Activated CD8-positive, alpha-beta memory T cell treated with anti-CD3 and anti-CD28 coated beads for 1 hour (primary cell): ENCODE measurements at places on chromosomes 6 and 20.

DNA sequence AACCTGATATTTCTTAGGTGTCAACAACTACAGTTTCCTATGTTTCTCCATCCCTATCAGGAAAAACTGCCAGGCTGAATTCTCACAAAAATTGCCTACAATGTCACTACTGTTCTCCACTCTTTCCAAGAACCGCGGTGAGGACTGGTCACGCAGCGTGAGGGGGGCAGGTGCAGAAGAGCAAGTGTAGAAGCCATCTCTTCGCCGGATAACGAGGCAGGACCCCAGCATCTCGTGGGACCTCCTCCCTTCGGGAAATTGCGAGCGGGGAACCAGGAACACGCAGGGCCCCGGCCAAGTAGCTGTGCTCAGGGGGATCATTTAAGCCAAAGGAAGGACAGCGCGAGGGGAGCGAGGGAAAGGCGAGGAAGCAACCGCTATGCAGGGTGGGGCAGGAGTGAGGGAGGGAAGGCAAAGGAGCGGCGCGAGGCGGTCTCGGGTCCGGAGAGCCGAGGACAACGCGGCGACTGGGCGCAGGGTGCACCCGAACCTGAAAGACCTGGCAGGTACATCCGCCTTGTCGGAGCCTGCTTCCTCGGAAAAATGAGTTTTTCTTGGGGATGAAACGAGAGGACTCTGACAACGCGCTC, 559 bp downstream of the APMAP start:
- DNase-seq, result no peak

DNA sequence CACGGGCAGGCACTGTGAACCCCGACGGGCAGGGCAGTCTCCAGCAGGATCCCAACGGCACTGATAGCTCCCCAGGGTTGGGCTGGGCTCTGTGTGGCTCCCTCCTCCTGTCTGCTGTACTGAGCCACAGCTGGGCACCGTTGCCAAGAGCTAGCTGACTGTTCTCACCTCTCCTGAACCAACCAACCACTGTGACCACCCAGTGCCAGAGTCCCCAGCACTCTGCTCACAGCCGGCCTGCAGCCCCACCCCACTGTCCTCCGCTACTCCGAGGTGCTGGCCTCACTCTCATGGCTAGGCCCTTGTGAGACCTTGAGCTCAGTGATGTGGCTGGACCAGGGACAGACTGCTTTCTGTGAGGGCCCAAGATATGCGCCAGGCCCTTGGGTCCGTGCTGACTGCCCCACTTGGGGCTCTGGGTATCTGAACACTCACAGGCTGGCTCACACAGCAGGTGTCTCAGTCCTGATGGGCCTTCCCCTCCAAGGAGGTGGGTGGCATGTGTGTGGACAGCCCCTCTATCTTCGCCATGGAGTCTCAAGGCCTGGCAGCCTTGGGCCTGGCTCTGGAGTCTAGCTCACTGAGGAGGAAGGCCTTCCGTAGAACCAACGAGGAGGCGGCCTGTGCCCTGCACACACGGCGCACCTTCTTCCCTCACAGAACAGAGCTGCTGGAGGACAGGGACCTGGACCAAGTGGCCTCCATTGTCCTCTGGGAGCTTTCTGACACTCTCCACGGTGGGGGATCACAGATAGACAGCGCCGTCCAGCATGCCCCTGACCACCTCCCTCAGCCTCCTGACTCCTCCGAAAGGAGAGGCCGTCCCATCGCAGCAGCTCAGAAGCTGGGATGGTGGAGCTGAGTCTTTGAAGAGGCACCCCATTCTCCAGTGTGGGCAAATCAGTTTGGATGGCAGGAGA, 53.5 kb downstream of the TCP11 start:
- DNase-seq, result no peak

DNA sequence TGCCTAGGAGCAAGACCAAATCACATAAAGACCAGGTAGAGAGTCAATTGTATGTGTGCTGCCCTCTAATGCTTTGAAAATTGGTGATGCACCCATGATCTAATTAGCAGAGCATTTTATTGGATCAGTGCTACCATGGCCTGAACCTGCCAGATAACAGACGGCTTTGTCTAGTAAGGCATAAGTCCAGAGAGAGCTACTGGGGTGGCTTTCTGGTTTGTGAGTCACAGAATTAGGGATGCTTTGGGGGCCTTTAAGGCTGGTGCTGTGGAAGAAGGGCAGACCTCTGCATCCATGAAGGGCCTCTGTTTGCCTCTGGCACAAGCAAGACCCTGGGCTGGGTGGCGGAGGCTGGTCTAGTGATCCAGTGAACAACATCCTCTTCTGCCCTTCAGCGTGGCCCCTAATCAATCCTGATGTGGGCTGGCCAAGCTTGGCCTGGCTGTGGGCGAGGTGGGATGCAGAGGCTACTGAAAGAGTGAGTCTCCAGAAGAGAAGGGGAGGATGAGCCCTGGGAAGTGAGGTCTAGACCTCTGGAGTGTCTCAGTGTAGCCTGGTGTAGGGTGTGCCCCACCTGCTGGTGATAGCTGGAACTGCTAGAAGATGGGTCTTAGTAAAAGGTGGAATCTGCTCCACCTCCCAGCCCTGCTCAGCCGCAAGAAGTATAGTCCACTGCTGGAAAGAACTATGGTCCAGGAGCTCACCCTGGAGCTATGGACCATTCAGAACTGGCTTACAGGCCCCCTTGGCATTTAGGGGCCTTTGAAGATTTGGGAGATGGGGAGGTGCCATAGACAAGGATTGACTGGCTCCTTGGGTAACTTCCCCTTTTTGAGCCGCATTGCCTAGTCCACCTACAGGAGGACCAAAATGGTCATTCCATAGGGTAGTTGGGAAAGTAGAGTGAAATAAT, 36.7 kb upstream of the AAR2 start:
- peak; percentile 28 for DNase-seq

DNA sequence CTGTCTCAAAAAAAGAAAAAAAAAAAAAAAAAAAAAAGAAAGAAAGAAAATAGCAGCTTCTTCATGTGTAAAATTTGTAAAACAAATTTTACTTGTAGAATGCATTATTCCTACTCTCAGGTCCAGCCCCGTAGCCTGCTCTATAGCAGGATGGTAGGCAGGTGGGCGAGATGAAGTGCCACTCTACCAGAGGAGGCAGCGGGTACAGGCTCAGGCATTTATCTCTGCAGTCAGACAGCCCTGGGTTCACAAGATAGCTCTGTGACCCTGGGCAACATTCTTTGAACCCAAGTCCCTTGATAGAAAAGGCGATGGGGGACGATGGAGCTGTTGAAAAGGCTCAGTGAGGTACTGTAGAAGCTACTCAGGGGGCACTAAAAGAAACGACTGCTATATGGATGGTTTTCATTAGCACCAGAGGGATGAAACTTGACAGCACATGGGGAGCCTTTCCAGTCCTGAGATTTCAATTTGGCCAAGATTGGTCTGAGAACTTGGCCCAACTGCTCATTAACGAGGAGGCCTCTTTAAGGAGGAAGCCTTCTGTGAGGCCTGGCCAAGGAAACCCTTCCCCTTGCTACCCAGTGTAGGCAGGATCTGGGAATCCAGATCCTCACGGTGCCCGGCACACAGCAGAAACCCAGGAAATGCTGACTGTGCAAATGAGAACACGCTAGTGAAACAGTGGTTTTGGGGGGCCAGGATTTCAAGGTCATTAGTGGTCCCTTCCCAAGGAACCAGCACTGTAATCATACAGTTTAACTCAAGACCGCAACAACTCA, 63.1 kb downstream of the MYH7B start:
- no peak for DNase-seq

DNA sequence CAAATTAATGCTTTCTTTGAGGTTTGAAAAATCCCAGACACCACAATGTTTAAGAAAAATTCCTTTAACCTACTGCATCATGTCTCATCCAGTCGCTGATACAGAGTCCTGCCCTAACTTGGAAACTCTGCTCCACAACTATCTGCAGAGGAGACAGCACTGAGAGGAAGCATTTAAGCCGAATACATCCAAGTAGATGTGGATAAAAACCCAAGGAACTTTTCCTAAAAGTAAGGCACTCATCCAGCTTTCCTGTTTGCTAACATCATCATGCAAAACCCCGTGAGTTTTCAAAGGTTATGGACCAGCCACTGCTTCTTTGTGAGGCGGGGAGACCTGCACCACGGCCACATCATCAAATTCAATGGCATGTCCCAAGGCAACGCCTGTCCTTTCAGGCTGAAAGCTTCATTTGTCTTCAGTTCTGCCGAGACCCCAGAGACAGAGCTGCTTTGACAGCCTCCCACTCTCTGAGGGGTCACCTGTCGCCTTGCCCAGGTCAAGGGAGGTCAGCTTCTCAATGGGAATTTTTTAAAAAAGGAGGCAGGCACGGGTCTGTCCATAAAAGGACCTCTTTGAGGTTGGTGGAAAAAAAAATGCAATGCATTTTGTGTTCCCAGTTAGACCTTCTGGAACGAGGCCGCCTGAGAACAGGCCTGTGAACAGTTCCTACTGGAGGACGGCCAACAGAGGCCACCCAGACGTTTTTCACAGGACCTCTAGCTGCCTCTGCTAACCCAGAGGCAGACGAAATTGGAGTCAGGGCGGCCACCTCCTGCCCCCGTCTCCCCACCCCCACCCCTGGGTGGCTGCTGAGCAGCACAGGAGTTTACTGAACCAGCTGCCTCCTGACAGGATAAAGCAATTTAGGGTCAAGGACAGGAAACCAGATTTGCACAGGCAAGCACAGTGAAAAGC, 142.5 kb upstream of the HDDC2 start:
- no peak for DNase-seq

DNA sequence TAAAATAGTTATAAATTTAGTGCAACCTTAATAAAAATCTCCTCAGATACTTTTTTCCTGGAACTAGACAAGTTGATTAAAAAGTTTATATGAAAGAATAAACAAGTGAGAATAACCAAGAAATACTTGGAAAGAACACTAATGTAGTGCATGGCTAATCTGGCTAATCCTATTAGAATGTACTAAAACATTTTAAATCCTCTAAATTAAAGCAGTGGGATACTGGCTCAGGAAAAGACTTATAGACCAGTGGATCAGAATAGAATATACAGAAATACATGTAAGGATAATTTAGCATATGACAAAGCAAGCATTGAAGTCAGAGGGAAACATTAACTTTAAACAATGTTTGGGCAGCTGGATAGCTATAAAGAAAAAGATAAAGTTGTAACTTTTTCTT, 41.1 kb upstream of the ERVFRD-1 start:
- no peak for DNase-seq

- DNase-seq, result no peak
Measured at GRCh38 chr20:45181639-45182038, 6.9 kb downstream of the PI3 start.

DNA sequence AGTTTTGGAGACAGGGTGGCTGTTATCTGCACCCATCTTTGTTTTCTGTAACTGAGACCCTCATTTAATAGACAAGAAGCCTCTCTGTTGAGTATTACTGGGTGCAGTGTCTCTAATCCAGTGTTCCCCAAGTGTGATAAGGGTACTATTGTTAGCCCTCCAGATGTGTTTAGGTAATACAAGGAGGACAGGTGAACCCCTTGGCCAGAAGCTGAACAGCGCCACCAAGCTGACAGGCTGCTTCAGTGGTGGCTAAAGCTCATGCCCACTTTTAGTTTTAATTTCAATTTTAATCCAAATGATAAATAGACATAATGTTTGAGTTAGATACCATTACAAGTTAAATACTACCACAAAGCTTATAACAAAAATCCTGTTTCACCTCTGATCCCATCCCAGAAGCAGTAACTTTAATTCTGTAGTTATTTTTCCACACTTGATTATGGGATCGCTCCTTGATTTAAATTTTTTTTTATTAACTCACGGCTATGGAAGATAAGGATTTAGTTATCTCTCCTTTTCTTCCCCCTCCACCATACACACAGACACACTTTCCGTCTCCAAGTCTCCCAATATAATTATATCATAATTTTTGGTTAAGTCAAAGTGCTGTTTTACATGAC, 8.4 kb upstream of the STK35 start:
- DNase-seq, result no peak

- no peak for DNase-seq
Measured at GRCh38 chr6:158666628-158667359, 16.9 kb downstream of the SYTL3 start.

DNA sequence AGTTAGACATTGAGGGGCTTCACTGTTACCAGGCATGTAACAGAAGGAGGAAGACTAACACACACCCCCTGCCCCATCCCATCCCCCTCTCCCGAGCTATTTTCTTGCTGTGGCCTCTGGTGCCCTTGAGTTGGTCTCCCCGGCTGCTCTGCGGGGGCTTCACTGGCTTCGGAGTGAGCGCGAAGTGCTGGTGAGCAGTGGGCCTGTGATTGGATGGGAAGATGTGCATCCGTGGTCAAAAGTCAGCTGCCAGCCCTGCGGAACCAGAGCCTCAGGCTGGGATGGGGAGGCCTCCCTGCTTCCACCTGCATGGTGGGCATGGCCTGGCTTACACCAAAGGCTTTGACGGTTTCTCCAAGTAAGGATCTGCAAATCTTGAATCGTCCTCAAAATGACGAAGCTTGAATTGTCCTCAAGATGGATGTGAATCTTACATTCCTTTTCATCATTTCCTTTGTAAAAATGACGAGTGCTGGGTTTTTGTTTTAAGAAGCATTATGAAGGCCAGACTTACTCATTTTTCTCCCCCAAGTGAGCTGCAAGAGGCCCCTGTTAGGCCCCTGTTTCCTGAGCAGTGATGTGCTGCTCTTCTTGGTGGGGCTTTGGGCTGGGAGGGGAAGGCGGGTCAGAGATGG, 23.7 kb downstream of the SPATA2 start:
- no peak for DNase-seq

DNA sequence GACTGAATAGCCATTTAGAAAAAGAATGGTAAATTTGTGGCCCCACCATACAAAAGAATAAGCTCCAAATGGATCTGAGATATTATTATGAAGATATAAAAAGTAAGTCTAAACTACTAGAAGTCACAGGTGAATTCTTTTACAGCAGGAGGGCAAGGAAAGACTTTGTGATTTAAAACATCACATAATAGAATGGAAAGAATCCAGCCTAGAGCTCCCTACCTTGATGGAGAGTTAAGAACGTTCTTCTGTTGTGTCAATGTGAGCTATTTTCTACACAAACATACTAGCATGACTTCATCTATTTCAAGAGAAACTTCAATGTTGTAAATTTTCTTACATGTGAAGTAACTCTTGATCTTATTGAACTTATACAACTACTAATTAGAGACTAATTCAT, 100.0 kb upstream of the NRSN1 start:
- DNase-seq, result no peak

GRCh38 chr6:13375360-13375878, 47.1 kb upstream of the TBC1D7 start:
- no peak for DNase-seq

- DNase-seq, result no peak
Measured at GRCh38 chr6:42029881-42030280, 20.4 kb upstream of the TAF8 start.

- no peak for DNase-seq
Measured at GRCh38 chr6:146700078-146700686, 101.4 kb downstream of the ADGB start.

DNA sequence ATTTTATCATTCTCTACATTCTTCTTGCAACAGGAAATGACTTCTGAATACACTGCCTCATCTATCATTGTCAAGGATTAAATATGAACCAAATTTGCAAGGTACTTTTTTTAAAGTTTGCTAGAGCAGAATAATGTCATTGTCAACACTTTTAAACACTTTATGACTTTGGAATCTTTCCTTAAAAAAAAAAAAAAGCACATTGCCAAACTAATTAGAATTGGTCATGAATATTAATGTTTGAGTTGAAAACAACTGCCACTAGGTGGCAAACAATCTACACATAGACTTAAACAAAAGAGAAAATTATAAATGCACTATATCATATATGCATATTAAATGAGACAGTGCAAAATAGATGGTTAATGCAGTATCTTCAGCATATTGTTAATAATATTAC, 32.5 kb upstream of the TMEM244 start:
- no peak for DNase-seq

- no peak for DNase-seq
Measured at GRCh38 chr6:139708337-139709199, 334.1 kb upstream of the CITED2 start.

GRCh38 chr6:40505191-40505810, 81.9 kb downstream of the LRFN2 start:
- DNase-seq, result no peak
